ENCODE measurements at places on chromosomes 6 and 20. TPM values are rescaled to one million over a fixed set of nuclear protein-coding genes. Genes with fewer than 3 reads are reported as not detected.

Gene COL20A1
- 0.20 TPM for polyA plus RNA-seq

Gene C20orf202
- polyA plus RNA-seq, result 1.7 TPM

Gene C20orf141
- not detected for polyA plus RNA-seq

- DNase-seq, result no peak
Observed at GRCh38 chr20:61629602-61630390, 377.7 kb downstream of the CDH4 start.

DNA sequence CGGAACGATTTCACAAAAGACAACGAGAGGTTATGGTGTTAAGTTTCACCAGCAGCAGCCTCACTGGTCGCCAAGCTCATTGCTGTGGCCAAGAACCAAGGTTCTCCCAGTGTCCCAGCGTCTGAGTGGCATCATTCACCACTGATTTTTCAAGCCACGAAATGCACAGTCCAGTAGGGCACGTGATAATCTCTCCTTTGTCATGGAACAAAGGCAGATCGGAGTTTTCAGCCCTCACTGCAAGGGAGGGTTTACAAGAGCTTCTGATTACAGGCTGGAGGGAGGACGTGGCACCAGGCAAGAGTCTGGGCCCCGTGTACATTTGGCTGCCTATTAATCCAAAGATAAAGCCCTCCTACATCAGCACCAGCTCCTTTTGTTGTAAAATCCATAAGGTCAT is 2.0 kb downstream of the CD24 start:
- DNase-seq, result peak; percentile 11

- DNase-seq, result no peak
Observed at GRCh38 chr20:19909725-19910124, 107.4 kb upstream of the NAA20 start.

Gene GTSF1L
- not detected for polyA plus RNA-seq

- DNase-seq, result no peak
Observed at GRCh38 chr6:20180935-20181334, 31.3 kb downstream of the MBOAT1 start.

Gene SLC24A3
- 6.7 TPM for polyA plus RNA-seq

- DNase-seq, result no peak
Observed at GRCh38 chr20:40860487-40860902, 168.1 kb upstream of the TOP1 start.

Gene BANF2
- polyA plus RNA-seq, result not detected

- no peak for DNase-seq
Observed at GRCh38 chr6:84583784-84584183, 180.6 kb downstream of the TBX18 start.

Gene ZNF184
- polyA plus RNA-seq, result 17.3 TPM

Gene BPIFB4
- not detected for polyA plus RNA-seq

GRCh38 chr20:42024653-42025052 is 406.5 kb upstream of the CHD6 start:
- no peak for DNase-seq

GRCh38 chr20:1809611-1810510 is 85.3 kb upstream of the SIRPA start:
- DNase-seq, result no peak

- no peak for DNase-seq
Observed at GRCh38 chr6:75551367-75551952, 50.2 kb upstream of the SENP6 start.

DNA sequence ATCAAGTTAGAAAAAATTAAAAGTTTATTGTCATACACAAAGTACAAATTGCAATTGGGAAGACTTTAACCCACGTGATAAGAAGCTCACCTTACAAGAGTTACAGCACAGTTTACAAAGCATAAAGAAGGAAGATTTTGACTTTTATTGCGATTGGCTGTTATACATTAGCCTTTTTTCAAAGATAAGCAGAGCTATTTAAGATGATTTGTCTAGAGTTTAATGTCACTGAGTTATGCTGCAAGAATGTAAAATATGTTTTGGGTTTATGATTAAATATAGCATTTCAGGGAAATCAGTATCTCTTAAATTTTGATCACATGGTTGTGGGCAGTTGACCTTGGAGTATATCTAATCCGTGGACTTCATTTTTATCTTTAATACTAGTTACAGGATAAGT is 664.2 kb upstream of the PTCHD4 start:
- DNase-seq, result no peak

- DNase-seq, result no peak
Observed at GRCh38 chr20:20489054-20489453, 121.2 kb downstream of the INSM1 start.

DNA sequence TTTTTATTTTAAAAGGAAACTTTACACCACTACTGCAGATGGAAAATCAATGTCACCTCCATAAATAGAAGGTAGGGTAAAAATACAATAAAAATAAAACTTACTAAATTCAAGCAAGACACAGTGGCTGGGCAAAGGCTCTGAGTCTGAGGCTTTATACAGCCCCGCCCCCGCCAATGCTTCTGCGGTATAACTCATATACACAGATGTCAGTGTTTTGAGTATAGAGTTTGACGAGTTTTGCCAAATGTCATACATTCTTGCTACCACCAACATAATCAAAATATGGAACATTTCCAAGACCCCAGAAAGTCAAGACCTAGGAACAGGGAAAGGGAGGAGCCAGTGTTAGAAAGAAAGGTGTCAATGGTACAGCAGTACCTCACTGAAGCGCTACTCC is 12.8 kb downstream of the NFATC2 start:
- DNase-seq, result no peak

- DNase-seq, result no peak
Observed at GRCh38 chr6:4256969-4257368, 121.6 kb upstream of the ECI2 start.

Gene HLA-DPB1
- polyA plus RNA-seq, result 28.5 TPM

- DNase-seq, result no peak
Observed at GRCh38 chr20:35578469-35578868, 36.6 kb downstream of the ERGIC3 start.

- peak; percentile 87 for DNase-seq
Observed at GRCh38 chr6:21588481-21589351, 4.8 kb upstream of the SOX4 start.

- no peak for DNase-seq
Observed at GRCh38 chr20:2749951-2750490, 50.4 kb downstream of the CPXM1 start.

DNA sequence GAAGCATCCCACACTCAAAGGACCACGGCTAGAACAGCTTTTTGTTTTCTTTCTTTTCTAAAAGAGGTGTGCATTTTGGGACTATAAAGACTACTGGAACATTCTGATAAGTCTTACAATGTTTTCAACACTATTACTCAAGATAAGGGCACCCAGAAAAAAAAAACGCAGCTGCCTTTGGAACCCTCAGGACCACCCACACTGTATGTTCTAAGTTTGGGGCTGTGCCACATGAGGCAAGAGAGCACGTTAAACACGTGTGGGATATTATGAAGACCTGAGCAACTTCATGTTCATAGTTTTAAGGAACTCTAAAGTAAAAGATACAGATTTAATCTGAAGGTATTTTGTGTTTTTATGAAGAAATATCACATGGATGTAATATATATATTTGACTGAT is 204.6 kb downstream of the FOXC1 start:
- no peak for DNase-seq

Gene EFCAB8
- 0.11 TPM for polyA plus RNA-seq

- no peak for DNase-seq
Observed at GRCh38 chr6:44915111-44915510, 413.0 kb upstream of the RUNX2 start.

DNA sequence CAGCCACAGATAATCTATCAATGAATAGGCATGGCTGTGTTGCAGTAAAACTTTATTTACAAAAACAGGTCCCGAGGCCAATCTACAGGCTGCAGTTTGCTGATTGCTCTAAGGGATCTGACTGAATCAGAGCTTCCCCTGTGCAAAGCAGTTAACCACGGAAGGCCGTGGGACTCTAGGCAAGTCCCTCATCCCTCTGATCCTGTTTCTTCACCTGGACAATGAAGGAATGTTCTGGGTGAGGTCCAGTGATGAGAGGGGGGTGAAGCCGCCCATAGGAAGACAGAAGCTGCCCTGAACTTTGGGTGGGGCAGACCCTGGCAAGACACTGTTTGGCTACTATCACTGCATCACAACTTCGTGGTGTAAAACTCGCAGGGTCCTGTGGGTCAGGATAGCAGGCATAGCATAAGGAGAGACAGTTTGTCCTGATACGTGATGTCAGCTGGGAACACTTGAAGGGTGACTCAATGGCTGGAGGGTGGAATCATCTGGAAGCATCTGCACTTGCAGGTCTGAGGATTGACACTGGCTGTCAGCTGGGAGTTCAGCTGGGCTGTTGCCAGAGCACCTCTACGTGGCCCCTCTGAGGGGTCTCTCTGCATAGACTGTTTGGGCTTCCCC is 33.3 kb upstream of the TGM2 start:
- DNase-seq, result no peak

DNA sequence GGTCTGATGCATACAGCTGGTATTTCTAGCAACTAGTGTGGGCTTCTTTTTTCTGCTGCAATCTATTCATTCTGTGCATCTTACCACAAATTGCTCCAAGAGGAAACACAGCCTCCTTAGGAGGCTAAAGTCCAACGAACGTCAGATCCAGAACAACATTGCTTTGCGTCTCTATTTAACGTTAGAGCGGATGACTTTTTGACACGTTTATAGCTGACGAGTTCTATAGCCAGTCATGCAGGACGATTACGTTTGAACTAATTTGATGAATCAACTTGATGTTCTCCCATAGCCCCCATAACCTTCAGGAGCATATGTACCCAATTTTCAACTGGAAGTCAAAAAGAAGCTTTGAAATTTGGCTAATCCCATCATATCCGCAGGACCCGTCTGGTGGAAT is 59.9 kb downstream of the TSHZ2 start:
- no peak for DNase-seq
